ENCODE measurements at places on chromosomes 2 and 18.

- H3K4me3 ChIP-seq, result no peak overlapping the region
- DNase-seq, result no peak
- H3K27ac ChIP-seq, result no peak overlapping the region
- no peaks in the 10 kb centered on the region for H3K27me3 ChIP-seq
- no peaks in the 10 kb centered on the region for H3K36me3 ChIP-seq
Measured at GRCh38 chr2:192190474-192190873, 4.3 kb downstream of the TMEFF2 start.

GRCh38 chr2:18752667-18753422 is 163.5 kb upstream of the NT5C1B start:
- no peak overlapping the region for H3K4me3 ChIP-seq
- no peak for DNase-seq
- no peaks in the 10 kb centered on the region for H3K4me1 ChIP-seq
- no peaks in the 10 kb centered on the region for H3K27me3 ChIP-seq

DNA sequence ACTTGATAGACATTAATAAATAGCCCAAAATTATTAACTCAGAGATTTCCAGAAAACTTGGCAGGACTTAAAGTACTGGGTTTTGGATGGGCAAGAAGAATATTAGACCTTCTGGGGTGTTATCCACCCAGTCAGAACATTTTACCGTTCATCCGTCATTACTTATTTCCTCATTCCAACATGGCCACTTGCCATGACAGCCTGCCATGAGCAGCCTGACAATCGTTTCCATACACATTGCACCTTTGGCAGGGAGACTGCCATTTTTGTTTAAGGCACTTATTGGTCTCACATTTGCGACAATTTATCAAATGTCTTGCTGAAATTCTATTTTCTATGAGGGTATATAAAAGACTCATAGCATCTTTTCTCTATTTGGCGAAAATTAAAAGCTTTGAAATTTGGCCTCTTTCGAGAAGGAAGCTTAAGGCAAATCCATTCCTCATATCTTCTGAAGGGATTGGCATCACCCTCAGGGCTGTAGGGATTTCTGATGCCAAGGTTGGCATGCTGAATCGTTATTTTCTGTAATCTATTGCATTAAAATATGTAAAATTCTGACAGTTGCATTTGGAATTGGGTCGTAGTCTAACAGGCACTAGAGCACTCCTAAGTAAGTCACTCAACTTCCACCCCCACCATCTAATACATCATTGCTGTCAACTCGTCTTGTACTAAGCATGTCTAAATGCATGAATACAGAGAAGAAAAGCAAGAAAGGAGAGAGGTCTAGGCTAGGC is 406.3 kb upstream of the PIK3C3 start:
- H3K27me3 ChIP-seq, result no peaks in the 10 kb centered on the region
- no peaks in the 10 kb centered on the region for H3K4me1 ChIP-seq
- H3K36me3 ChIP-seq, result no peaks in the 10 kb centered on the region

DNA sequence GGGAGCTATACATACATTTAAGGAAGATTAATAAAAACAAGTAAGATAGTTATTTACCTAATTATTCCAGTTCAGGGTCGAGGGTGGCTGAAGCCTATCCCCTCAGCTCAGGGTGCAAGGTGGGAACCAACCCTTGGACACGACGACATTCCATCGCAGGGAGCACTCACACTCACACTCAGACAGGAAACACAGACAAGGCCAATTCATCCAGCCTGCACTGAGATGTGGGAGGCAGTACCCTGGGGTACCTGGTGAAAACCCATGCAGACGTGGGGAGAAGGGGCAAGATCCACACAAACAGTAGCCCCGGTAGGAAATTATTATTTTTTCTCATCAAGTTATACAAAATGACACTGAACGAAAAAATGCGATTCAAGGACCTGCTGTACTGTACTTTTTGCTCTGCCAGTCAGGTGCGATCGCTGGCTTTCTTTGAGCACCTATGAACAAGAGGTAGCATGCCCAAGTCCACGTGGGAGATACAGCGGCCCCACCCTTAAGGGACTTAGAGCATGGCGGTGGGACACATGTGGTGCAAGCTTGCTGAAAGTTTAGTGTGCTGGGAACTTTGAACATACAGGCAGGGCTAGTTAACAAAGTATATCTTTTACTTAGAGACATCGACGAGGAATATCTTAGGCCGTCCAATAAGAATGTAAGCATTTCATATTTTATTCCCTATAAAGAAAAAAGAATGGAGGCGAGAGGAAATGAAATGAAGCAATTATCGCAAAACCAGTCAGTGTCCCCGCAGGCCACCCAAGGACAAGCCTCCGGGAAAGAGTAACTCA is 624 bp downstream of the METTL8 start:
- H3K4me1 ChIP-seq, result no peaks in the 10 kb centered on the region
- no peak for DNase-seq
- no peaks in the 10 kb centered on the region for H3K36me3 ChIP-seq
- H3K4me3 ChIP-seq, result peak overlapping the region; percentile 93

DNA sequence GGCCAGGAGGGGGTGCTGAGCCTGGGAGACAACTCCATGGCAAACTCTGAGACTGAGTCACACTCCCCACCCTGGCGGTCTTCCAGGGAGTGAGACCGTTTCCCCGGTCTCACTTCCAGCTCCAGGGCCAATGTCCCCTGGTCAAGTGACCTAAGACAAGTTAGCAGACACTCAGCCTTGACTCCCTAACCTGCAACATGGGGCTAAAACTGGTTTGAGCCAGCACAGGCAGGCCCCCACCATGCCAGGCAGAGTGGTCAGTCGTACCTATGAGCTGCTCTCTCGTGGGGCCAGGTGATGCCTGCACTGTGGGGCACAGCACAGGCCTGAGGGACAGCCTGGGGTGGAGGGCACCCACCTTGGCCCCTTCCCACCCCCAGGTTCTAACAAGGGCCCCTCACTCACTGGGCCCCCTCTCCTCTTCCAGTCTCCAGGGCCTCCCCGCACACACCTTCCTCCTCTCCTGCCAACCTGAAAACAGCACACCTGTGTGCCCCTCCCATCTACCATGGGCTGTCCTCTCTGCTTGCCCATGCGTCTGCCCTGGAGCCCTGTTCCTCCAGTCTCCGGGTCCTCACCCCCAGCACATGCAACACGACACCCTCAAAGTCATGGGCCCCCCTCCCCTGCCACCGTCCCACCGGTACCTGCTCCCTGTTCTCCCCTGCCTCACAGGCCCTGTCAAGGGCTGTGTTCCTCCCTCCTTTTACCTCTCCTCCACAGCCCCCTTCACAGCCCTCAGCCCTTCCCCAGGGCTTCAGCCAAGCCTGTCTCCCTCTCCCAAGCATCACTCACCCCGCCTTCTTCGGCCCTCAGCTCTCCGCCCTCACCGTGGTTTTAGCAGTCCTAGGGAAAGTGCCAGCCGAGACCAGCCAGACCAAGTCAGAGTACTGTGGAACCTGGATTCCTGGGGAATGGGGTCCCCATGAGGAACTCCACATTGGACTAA is 1.6 kb downstream of the GPR17 start:
- no peak overlapping the region for H3K4me3 ChIP-seq
- no peaks in the 10 kb centered on the region for H3K36me3 ChIP-seq
- DNase-seq, result peak; percentile 52
- no peaks in the 10 kb centered on the region for H3K4me1 ChIP-seq
- H3K27me3 ChIP-seq, result no peaks in the 10 kb centered on the region

- DNase-seq, result no peak
- no peak overlapping the region for H3K27ac ChIP-seq
- no peak overlapping the region for H3K4me3 ChIP-seq
- H3K4me1 ChIP-seq, result no peaks in the 10 kb centered on the region
- no peaks in the 10 kb centered on the region for H3K36me3 ChIP-seq
Measured at GRCh38 chr18:67550872-67551520, 34.5 kb upstream of the DSEL start.

- peak; percentile 84 for DNase-seq
- H3K36me3 ChIP-seq, result no peaks in the 10 kb centered on the region
- H3K4me3 ChIP-seq, result peak overlapping the region; percentile 85
- peaks cover 12% of the 10 kb centered on the region for H3K4me1 ChIP-seq
Measured at GRCh38 chr2:28393114-28393836, 617 bp downstream of the FOSL2 start.

DNA sequence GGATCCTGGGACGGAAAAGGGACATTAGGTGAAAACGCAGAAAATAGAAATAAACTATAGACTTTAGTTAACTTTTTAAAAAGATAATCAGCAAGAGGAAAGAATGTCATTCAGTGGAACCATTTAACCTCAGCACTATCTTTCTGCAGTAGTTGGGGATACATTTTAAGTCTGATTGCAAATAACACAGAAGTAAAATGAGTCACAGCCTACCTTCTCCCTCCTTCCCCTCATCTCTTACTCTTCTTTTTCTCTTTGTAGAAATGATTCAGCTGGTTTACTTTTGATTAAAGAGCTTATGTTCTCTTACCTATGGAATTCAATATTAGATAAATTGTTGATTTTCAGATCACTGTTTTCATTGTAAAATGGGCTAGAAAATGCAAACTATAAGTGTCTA is 171.2 kb downstream of the FAM210A start:
- H3K36me3 ChIP-seq, result no peaks in the 10 kb centered on the region
- H3K4me3 ChIP-seq, result no peak overlapping the region
- no peak overlapping the region for H3K27ac ChIP-seq
- DNase-seq, result no peak
- no peaks in the 10 kb centered on the region for H3K27me3 ChIP-seq

DNA sequence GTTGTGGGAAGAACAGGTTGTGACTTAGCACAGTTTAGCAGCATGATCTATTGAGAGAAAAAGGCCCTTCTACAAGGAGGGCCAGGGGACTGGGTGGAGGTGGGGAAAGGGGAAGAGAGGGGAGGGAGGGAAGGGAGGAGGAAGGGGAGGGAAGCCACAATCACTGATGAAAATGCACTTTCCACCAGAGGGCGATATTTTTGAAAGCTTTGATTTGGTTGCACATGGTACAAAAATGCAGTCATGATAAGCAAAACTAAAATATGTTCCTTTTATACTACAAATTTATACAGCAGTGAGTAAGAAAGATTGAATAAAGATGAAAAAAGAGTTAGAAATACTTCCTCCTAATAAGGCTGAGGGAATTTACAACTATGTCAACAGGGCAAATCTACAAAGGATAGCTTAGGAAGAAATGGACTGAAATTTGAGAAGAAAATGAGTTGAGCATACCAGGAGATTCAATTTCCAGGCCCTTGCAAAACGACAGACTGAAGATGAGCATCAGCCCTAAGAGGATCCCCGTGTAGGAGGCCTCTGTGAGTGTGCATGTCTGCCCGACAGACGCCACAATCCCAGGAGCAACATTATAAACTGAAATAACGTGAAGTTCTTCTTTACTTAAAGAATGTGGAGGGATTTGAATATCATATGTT is 17.2 kb downstream of the SH3YL1 start:
- no peaks in the 10 kb centered on the region for H3K4me1 ChIP-seq
- H3K4me3 ChIP-seq, result no peak overlapping the region
- no peaks in the 10 kb centered on the region for H3K27me3 ChIP-seq
- H3K27ac ChIP-seq, result no peak overlapping the region

Data from right lobe of liver (tissue), 6 donors.